ENCODE measurements at places on chromosomes 3 and 15.

DNA sequence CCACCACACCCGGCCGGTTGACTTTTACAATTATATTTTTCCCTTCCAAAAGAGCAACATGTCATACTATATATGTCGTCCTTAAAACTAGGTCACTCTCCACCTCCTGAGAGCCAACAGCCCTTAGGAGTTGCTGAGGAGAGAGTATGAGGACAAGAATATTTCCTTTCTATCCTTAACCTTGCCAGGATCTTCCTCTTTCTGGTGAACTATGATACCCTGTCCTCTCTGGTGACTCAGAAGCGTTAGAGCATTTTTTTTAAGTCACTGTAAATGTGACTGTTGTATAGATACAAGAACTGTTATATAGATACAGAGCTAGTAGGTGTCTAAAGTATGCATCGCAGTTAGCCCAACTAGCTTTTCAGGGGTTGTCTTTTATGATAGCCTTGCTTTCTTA, 33.7 kb upstream of the MTHFS start:
- DNase-seq = no peak

GRCh38 chr15:74043425-74044266, 38.7 kb downstream of the GOLGA6A start:
- no peak for DNase-seq

DNA sequence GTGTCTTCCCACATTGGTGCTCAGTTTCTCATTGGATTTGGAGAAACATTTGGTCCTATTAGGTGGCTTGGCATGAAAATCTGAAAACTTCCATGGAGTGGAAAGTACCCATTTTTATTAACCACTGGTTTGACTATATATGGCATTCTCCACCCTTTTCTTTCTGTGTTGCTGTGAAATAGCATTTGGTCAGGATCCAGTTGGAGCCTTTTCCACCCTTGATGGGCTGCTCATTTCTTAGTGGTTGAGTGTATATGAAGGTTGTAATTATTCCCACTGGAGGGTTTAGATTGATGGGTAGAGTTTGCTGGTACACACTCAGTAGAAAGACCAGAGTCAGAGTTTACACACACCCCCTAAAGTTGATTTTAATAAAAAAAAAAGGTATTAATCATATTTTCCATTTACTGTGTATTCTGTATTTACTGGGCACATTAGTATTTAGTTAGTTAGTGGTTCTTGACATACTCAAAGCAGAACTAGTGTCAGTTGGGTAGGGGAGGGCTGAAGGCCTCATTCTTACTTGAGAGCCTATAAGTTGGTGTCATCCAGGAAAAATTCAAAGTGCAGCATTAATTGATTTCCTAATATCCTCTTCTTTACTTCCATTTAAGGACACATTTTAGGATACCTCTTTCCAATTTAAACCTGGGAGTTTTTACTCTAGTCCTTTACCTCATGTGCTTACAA, 69.5 kb downstream of the FLNB start:
- DNase-seq = no peak

DNA sequence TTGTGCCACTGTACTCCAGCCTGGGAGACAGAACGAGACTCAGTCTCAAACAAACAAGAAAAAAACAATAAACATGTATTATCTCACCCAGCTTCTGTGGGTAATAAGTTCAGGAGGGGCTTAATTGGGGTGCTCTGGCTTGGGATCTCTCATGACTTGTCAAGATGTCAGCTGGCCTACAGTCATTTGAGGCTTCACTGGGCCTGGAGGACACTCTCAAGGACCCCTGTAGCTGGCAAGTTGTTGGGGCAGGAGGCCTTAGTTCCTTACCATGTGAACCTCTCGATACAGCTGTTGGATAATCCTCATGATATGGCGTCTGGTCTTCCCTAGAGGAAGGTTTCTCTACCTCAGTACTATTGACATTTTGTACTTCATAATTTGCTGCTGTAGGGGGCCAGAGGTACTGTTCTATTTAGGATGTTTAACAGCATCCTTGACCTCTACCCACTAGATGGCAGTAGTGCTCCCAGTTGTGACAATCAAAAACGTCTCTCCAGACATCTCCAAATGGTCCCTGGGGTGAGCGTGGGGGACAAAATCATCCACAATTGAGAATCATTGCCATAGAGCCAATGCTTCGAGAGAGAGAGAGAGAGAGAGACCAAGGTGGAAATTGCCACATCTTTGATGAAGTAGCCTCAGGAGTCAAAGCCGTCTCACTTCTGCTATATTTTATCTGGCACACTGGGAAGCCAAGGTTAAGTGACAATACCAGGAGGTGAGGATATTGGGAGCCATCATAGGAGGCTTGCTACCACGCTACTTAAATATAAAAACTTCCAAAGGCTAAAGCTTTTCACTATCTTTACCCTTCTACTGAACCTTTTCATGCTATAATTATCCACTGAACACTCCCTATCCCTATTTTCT, 23.9 kb upstream of the SLTM start:
- DNase-seq = peak; percentile 93

DNA sequence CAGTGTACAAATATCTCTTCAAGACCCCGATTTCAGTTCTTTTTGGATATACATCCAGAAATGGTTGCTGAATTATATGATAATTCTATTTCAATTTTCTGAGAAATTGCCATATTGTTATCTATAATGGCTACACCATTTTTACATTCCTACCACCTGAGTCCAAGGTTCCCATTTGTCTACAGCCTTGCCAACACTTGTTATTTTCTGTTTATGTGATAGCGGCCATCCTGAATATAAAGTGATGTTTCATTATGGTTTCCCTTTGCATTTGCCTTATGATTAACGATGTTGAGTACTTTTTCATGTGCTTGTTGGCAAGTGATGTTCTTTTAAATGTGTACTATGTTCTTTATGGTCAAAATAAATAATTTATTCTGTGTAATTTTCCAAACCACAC, 8.5 kb downstream of the NR1I2 start:
- no peak for DNase-seq

- peak; percentile 41 for DNase-seq
Measured at GRCh38 chr15:68230157-68231100, 901 bp upstream of the CLN6 start.

- DNase-seq = no peak
Measured at GRCh38 chr15:58258501-58259292, 120.5 kb downstream of the AQP9 start.

- DNase-seq = no peak
Measured at GRCh38 chr3:194447161-194447560, 39.6 kb downstream of the ATP13A3 start.

DNA sequence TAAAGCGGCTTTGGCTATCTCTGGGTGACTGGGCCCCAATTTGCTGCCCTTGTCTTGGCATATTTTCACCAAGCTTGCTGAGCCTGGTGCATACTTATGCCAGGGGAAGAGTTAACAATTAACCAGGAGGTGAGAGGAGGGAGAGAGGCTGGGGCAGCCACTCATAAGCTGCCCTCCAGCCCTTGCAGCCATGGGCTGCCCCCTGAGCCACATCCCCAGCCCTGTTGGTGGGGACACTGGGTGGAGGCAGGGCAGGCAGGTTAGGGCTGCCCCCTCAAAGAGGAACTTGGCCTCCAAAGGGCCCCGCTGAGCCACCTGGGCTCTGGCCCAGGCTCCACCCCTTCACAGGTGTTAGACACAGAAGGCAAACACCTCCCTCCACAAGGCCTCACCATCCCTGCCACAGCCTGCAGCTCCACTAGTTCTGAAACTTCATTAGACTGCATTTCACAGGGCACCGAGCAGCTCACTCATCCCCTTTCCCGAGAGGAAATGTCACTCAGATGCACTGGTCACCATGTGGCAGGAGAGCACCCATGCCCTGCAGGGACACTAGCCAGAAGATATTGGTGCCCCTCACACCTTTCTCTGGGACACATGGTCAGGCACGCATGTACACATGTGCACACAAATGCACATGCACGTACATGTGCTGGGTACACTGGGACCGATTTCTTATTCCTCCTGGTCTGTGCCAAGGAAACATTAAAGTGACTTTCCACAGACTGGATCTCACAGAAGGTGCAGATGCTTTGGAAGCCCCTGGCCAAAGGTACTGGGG, 20.2 kb downstream of the AMOTL2 start:
- DNase-seq = no peak

DNA sequence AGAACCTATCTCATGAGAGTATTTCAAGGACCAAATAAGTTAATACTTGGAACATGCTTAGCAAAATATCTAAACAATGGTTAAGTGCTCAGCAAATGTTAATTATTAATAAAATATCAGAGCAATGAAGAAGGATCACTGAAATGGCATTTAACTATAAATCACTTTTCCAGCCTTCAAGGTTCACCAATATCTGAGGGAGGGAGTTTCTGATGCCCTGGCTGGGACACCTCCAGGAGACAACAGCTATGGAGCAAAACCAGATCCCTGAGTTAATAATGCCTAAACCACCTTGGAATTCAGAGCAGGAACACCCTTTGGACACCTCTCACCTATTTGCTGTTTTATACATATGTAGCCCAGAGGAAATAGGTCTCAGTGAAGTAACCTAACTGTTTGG, 6.4 kb upstream of the FAM174B start:
- no peak for DNase-seq

DNA sequence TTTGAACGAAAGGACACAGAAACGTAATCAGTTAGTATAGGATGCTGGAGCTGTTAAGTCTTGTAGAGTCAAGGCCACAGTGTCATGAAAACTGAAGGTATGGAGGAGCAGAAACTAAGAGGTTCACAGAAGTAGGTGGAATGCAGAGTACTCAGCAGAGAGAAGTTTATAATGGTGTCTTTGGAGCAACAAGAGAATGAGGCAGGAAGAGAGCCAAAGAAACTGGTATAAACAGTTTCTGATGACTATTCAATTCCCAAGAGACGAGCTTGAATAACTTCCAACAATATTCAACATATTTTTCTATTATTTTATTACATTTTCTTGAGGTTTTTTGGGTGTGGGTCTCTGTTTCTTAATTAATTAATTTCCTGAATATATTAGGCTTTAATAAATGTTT, 29.6 kb downstream of the GALK2 start:
- DNase-seq = no peak

DNA sequence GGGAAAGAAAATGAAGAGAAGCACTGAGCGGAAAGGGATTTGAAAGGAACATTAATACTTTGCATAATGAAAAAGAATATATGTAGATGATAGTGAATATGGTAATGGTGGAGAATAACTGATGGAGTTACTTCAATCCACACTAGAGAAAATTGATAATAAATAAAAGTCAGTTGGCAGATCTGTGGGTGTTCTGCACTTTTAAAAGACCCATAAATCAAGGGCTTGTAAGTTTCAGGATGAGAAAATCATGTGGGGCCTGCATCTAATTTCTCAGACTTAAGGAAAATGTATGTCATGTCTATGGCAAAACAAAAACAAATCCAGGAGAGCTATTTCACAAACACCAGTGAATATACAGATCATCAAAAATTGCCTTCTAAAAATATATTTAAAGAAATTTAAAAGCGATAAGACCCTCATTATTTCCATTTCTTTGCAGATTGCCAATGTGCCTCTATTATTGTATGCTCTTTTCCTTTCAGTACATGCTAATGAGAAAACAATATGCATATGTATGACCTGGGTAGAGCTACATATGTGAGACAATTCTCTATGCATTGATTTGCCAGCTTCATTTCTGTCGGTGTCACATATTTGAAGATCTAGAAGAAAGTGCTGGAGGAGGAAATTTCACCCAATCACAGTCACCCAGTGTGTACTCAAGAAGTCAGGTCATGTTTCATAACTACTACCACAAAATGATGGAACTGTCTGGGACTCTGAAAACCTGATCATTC, 269.9 kb upstream of the PDZRN3 start:
- no peak for DNase-seq

- DNase-seq = no peak
Measured at GRCh38 chr3:12741209-12741608, 17.9 kb downstream of the TMEM40 start.

GRCh38 chr3:52246264-52246620, 683 bp downstream of the PPM1M start:
- no peak for DNase-seq

DNA sequence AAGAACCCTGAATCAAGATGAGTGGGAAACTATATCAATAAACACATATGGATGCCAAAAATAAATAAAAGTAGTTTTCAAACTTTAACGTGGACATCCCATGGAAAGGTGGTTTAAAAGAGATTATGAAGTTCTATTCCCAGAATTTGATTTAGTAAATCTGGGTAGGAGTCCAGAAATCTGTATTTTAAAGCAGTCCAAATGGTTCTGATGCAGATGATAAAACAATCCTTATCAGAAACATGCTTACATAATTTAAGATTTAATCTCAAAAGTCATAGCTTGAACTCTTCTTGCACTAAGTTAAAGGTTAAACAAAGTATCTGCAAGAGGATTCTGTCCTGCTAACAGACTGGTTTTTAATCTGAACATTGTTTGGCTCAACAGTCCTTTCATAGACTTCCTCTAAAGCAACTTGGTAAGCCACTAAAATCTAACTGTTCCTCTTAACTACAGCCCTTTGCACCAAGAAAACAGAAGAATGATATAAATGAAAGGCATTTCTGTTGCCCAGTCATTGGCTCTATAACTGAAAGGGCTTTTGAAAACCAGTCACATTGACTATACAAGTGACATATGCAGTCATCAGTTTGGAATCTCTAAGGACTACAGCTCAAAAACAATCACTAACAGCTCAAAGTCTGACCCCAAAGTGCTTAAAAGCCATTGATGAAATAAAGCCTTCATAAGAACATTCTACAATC, 23.4 kb upstream of the MAP4 start:
- DNase-seq = no peak

DNA sequence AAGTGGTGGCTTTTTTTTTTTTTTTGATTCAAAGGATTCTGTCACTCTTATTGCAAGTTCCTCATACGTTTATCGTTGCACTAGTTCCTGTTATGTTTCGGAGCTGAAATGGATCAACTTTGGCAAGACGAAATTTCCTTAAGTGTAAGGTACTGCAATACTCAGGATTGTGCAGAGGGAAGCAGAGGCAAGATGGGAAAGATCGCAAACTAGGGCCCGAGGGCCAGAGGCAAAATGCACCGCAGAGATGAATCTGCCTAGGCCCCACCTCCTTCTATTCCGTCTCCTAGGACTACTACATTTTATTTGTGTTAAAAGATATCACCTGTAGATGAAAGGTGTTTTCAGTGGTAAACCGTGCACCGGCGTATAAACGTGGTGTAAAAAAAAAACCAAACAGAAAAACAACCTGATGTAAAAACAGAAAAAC, 331 bp downstream of the RNU6-1 start:
- peak; percentile 80 for DNase-seq

- DNase-seq = peak; percentile 22
Measured at GRCh38 chr15:39312984-39313383, 267.9 kb upstream of the THBS1 start.

GRCh38 chr15:83904107-83905040, 250.5 kb downstream of the ADAMTSL3 start:
- DNase-seq = no peak

- DNase-seq = no peak
Measured at GRCh38 chr3:24096695-24097290, 151.7 kb downstream of the NR1D2 start.

- peak; percentile 59 for DNase-seq
Measured at GRCh38 chr3:39150148-39150802, 3.1 kb downstream of the CSRNP1 start.

DNA sequence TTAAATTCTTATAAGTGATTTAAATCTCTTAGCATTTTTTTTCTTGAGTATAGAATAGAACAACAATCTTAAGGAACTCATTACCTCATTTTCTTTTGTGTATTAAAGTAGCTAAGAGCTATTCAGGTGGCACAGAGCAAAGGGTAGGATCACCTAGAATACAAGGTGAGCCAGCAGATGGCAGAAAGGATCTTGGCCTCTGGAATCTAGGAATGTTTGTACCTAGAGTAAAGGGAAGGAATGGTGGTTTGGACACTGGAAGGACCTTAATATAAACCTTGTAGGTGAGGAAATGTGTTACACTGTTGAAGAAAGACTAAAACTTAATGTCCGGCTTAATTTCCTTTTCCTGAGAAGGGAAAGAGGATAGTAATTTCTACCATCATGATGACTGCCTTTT, 89.0 kb downstream of the GHSR start:
- DNase-seq = no peak
